ENCODE measurements at places on chromosomes 11 and 22. TPM values are rescaled to one million over a fixed set of nuclear protein-coding genes. Genes with fewer than 3 reads are reported as not detected.

NPAS4 gene
- 12.6 TPM for total RNA-seq

DNA sequence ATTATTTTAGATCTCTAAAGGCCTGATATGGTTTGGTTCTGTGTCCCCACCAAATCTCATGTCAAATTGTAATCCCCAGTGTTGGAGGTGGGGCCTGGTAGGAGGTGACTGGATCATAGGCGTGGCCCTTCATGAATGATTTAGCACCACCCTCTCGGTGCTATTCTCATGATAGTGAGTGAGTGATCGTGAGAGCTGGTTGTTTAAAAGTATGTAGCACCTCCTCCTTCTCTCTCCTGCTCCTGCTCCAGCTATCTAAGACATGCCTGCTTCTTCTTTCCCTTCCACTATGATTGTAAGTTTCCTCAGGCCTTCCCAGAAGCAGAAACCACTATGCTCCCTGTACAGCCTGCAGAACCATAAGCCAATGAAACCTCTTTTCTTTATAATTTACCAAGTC lies 114.1 kb downstream of the SERGEF start:
- no peak for DNase-seq

- no peak for DNase-seq
Observed at GRCh38 chr22:43078522-43078921, 10.7 kb downstream of the TTLL1 start.

- DNase-seq, result no peak
Observed at GRCh38 chr11:102955624-102956023, at the start of gene MMP13. Gene MMP13 (minus strand): TSS chr11:102955732. CDS start chr11:102955705, 27 bp downstream.

DNA sequence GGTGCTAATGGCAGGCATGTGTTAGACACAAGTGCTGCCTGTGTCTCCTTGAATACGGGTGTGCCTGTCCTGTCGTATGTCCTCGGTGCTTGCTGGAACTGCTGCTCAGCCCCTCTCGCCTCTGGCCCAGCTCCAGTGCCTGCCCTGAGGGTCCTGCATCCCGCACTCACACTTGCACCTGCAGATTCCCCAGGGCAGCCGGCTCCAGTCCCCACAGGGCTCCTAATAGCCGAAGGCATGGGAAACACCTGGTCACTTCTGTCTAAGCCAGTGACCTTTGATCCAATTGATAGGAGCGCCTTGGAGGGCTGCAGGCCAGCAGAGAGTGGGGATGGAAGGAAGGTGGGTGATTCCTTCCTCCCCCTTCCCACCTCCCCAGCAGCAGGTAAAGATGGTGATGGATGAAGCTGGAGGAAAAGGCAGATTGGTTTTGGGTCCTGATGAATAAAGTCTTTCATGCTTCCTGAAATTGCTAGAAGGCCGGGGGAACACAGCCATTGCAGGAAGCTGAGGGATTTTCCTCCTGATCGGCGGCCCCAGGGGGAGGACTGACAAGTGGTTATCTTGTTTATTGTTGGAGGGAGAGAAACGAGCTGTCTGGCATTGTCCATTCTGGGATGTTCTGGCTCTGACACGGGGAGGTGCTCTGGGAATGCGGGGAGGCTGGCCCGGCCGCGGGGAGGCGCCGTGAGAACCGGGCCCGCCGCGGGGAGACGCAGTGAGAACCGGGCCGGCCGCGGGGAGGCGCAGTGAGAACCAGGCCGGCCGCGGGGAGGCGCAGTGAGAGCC lies 110.9 kb upstream of the B3GAT1 start:
- DNase-seq, result no peak

DNA sequence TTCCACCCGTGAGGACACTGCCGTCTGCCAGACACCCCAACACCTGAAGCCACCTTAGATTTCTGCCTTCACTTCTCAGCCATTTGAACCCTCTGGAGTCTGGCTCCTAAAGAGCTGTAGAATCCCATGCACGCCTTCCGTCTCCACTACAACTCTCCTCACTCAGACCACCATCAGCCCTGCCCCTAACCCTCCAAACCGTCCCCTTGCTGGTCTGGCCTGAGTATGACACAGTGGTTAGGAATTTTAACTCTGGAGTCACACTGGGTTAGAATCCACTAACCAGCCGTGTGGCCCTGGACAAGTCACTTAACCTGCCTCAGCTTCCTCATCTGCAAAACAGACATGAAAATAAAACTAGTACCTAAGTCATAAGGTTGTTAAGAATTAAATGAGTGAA lies 3.0 kb downstream of the CNIH2 start:
- no peak for DNase-seq

TMEM9B gene
- total RNA-seq, result 28.5 TPM

DNA sequence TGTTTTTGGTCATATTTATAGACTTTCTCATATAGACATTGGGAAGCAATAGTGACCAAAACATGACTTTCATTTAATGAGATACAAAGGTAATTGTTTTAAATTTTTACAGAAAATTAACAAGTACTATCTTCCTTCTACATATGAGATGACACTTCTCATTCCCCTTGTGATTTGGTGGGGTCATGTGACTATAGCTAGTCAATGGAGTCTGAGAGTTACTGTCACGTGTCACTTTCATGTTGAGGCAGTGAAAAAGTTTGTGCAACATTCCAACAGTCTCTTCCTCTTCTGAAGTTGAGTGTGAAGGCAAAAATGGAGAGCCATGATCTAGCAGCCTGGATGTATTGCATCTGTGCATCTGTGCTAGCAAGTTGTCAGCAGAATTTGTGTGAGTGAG lies 618.3 kb upstream of the LRRC4C start:
- no peak for DNase-seq

GALNT18 gene
- total RNA-seq, result 31.4 TPM

DNA sequence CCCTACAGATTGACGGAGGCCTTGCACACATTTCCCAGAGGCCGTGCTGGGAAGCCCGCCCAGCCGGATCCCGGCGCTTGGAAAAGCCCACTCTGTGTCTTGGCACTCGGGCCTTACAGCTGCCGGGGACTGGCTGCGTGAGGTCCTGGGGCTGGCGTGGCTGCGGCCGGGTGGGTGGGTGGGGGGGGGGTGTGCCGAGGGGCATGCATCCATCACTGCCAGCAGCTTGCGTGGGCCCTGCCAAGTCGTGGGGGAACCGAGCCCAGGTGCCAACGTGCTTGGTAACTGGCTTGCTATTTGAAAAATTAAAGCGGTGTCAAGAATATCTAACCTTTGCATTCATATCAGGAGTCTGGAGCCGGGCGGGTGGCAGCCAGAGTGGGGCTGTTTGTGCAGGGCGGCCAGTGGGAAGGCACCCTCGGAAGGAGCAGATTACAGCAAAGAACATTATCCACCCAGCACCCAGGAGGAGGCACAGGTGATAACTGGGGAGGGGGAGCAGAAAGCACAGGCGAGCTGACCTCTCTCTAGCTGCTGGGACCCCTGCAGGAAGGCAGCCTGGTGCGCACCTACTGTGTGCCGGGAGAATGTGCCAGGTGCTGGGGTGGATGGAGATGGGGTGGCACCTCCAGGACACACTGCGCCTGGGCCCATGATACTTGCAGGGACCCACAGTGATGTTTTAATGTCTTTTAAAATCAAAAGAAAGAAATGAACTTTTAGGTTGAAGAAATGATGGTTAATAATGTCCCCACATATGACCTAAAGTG lies 28.5 kb upstream of the SMIM38 start:
- DNase-seq, result no peak

GRCh38 chr11:22130462-22131053 lies 62.3 kb upstream of the ANO5 start:
- no peak for DNase-seq

GRCh38 chr11:102940714-102941588 lies 14.6 kb downstream of the MMP13 start:
- peak; percentile 28 for DNase-seq

DNA sequence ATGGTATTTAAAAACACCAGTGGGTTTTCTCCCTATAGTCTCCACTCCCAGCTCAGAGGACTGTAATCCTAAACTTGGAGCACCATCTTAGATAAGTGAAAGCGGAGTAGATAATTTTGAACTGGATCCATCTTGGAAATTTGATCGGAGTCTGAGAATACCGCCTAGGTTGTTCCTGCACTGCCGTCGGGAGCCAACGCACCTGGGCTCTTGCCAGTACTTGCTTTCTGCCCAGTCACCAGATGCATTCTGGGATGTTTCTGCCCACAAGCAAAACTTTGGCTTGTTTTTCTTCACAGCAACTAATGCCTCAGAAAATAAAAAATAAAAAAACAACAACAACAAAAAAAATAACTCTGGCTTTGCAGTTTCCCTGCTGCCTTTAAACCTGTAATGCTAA lies 113.0 kb upstream of the MTMR2 start:
- no peak for DNase-seq

ANO9 gene
- 1.4 TPM for total RNA-seq

DNA sequence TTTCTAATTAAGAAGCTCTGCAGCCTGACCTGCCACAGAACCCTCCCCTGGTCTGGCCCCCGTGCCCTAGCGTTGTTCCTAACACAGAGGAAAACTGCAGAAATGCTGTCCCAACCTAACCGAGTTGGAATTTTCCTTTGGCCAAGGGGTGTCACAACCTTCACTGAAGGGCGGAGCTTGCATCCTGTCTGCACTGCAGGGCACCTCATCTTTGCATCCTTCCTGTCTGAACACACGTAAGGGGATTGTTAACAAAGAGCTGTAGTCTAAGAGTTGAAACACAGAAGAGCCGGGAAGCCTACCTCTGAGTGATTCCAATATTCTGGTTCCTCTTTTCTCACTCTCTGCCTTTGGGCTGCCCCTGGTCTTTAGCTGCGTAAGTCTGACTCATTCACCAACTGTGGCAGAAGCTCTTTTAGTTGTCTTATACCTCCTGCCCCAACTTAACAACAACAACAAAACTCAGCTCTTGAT lies 1.6 kb downstream of the DIXDC1 start:
- DNase-seq, result no peak

DNA sequence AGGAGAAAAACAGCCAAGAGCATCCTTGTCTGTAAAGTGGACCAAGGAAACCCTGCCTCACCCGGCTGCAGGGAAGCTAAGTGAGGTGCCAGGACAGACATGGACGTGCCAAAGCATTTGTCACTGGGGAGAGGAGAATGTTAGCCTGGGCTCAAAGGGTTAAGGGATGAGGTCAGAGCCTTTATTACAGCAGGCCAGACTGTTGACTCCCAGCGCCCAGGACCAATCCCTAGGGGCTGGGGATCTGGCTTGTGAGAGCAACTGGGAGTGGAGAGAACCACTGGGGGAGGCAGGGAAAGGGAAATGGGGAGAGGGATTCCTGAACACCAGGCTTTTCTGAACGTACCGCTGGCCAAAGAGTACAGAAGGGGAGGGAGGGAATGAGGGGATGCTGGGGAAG lies 2.6 kb downstream of the CHRM1 start:
- DNase-seq, result no peak

DNA sequence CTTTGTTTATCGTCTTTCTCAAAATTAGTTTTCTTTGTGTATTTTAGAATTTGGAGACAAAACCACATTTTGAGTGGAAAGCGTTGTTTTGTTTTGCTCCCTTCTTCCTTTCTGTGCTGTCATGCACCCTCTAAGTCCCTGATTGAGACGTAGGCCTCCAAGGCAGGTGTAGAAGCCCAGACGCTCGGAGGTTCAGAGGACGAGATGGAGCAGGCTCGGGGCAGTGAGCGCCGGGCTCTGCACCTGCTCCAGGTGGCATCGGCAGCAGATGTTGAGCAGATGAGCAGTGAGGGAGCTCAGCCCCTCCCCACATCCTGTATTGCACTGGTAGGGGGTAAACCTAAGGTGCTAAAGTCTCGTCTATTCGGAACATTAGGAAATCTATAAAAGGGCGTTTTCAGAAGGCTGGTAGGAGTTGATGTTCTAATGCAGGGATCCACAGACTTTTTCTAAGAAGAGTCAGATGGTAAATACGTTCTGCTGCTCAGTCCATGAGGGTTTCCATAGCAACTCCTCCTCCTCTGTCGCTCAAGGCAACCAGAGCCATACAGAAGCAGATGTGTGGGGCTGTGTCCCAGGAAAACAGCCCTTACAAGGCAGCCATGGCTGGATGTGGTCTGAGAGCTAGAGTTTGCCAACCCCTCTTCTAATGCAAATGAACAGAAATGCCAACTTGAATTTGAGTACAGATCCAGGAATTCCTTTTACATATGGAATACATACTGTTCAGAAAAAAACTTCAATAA lies 724.2 kb downstream of the BRD1 start:
- DNase-seq, result no peak

TSSK2 gene
- not detected for total RNA-seq

Data from uterus (tissue), 4 donors.